ENCODE measurements at places on chromosomes 3 and 15. TPM values are rescaled to one million over a fixed set of nuclear protein-coding genes. Genes with fewer than 3 reads are reported as not detected.

DNA sequence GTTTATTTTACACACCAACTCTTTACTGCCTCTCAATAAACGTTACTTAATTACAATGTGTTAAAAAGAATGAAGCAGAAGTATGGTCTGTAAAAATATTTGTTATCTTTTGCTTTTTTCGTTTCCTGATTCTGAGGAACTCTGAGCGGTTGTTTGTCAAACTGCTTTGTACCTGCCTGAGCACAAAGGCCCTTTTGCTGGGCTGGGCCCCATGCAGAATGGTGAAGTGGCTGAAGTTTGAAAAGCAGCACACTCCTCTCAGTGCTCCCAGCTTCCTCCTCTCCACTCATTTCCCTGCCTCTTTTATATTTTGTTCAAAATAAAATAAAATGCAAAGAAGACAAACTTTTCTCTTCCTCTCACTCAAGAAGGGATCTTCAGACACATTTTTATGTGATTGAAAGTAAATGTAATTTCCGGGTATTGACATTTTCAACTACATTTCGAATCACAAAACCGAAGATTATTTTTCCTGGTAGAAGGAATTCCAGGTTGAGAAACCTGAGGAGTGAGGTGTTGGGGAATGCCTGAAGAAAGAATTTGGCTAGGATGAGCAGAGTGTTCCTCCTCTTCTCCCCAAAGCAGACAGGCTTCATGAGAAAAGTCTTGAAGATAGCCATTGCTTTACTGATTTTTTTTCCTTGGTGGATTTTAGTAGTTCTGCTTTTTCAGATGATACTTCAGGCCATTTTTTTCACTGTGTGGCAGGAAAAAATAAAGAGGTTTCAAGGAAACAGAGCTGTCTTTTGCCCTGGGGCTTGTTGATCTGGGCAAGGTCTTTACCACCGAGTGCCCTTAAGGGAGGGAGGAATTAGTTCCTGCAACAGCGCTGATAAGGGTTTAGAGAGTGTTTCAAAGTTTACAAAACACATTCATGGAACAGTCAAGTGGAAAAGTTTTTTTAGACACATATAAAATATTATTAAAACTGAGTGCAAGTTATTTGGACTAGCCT is 229.8 kb downstream of the NFKBIZ start:
- DNase-seq = no peak
- no peaks in the 10 kb centered on the region for H3K36me3 ChIP-seq
- no peak overlapping the region for H3K27ac ChIP-seq
- no peaks in the 10 kb centered on the region for H3K27me3 ChIP-seq
- no peaks in the 10 kb centered on the region for H3K4me1 ChIP-seq

The XCR1 gene
- not detected for total RNA-seq

- H3K27ac ChIP-seq = no peak overlapping the region
- no peaks in the 10 kb centered on the region for H3K36me3 ChIP-seq
- no peaks in the 10 kb centered on the region for H3K27me3 ChIP-seq
- DNase-seq = no peak
Measured at GRCh38 chr15:63891768-63892133, 58.0 kb upstream of the HERC1 start.

DNA sequence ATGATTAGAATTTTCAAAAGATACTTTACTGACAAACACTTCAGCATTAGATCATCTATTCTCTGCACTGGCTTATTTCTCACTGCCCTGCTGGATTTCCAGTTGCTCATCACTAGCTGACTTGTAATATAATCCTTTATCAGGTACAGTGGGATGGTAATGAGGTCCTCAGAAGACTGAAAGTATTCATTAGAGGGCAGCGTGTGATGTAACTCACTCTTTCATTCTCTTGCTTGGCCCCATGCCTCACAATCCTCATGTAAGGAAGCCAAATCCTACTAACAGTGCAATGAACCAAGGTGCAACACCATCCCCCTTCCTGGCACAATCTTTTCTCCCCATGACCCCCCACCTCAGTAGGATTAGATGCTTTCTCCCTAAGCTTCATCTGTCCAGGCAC is 289.9 kb downstream of the CTNNB1 start:
- no peak for DNase-seq
- H3K36me3 ChIP-seq = no peaks in the 10 kb centered on the region
- no peak overlapping the region for H3K4me3 ChIP-seq
- H3K4me1 ChIP-seq = no peaks in the 10 kb centered on the region

The SYNPR gene
- total RNA-seq = not detected

The PATL2 gene
- total RNA-seq = 0.49 TPM

The MON1A gene
- total RNA-seq = 12.9 TPM

The ANKRD34C gene
- total RNA-seq = not detected

DNA sequence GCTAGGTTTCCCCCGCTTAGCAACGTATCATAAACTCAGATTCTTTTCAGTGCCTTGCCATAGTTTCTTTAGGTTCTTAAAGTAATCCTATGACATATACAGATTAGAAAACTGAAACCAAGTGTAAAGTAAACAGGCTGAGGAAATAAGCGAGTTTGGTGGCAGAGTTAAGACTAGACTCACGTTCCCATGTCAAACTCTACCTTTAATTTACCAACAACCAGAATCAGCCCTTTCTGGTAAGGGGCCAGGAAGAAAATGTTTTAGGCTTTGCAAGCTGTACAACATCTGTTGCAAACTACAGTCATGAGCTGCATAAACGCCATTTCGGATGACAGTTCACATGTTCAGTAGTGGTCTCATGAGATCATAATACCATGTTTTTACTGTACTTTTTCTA is 128.0 kb upstream of the PRICKLE2 start:
- no peaks in the 10 kb centered on the region for H3K36me3 ChIP-seq
- H3K27me3 ChIP-seq = no peaks in the 10 kb centered on the region
- H3K27ac ChIP-seq = no peak overlapping the region
- H3K4me1 ChIP-seq = no peaks in the 10 kb centered on the region
- no peak for DNase-seq

DNA sequence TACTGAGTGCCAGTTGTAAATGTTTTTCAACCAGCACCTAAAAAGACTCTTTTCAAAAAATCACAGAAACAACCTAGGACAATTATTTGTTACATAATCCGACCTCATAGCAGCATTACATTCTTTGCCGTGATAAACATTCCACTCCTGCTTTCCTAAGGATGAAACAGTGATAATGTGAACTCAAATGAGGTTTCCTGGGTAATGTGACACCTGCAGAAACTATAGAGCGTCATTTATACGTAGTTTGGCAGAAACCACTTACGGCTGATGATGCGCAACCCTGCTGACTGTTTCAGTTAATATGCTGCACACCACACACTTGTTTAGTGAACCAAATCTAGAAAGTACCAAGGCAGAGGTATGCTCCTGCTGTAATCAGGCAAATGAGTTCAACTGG is 55.8 kb downstream of the SEMA6D start:
- no peak for DNase-seq
- no peaks in the 10 kb centered on the region for H3K4me1 ChIP-seq
- no peak overlapping the region for H3K4me3 ChIP-seq
- H3K27me3 ChIP-seq = no peaks in the 10 kb centered on the region
- H3K27ac ChIP-seq = no peak overlapping the region
- H3K36me3 ChIP-seq = no peaks in the 10 kb centered on the region

GRCh38 chr3:108202080-108202479 is 20.1 kb downstream of the IFT57 start:
- DNase-seq = no peak
- no peaks in the 10 kb centered on the region for H3K4me1 ChIP-seq
- no peak overlapping the region for H3K27ac ChIP-seq
- H3K4me3 ChIP-seq = no peak overlapping the region
- no peaks in the 10 kb centered on the region for H3K36me3 ChIP-seq

Data from Panc1 (cell line).